ENCODE measurements at places on chromosomes 6 and 20. TPM values are rescaled to one million over a fixed set of nuclear protein-coding genes. Genes with fewer than 3 reads are reported as not detected.

GRCh38 chr6:31216208-31216898, 45.9 kb upstream of the POU5F1 start:
- peaks cover 11% of the 10 kb centered on the region for H3K27me3 ChIP-seq
- no peak overlapping the region for H3K27ac ChIP-seq
- no peak overlapping the region for H3K4me3 ChIP-seq

- no peaks in the 10 kb centered on the region for H3K27me3 ChIP-seq
- H3K36me3 ChIP-seq, result no peaks in the 10 kb centered on the region
- no peak overlapping the region for H3K27ac ChIP-seq
- no peak overlapping the region for H3K4me3 ChIP-seq
- H3K4me1 ChIP-seq, result no peaks in the 10 kb centered on the region
- DNase-seq, result no peak
These were observed 175.6 kb downstream of the AIG1 start for GRCh38 chr6:143236151-143236798.

DNA sequence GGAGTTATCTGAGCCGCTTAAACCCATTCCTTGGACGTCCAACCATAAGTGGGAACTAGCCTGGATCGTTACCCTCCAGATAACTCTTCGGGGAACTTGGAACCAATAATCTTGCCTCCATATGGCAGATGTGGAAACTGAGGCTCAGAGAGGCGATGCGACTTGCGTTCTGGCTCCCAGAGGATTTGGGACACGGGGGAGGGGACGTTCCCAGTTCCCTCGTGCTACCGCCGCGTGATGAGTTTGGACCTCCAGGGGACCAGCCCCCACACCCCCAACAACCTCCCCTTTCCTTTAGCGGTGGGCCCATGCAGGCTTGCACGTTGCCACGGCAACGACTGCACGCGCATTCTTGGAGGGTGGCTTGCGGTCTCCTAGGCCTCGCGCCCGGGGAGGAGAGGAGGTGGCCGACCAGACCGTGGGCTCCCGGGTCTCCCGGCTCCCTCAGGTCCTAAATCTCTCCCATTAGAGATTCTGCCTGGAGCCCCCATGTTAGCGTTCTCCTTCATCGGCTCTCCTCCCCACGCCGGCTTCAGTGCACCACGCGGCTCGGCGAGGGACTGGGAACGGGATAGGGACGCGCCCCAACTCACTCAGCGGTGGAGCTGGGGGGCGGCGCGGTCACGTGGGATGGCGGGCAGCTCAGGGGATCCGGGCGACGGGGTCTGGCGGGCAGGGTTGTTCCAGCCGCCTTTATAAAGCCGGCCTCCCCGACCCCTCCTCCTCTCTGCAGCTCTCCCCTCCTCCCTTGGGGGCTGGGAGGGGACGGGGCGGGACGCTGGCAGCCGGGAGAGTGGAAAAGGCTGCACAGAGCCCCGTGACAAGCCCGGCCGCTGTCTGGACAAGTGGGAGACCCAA, at the start of gene PLTP:
TSS of gene PLTP (minus strand) at position 670 of the 858 bp plus-strand sequence. CDS start 703 bp downstream, outside the sequence.
- H3K27ac ChIP-seq, result peak within 1 kb of the TSS; percentile 94
- peak within 1 kb of the TSS; percentile 76 for H3K4me3 ChIP-seq
- peaks cover 8% of the 10 kb centered on the region for H3K4me1 ChIP-seq
- DNase-seq, result peak; percentile 60
- H3K27me3 ChIP-seq, result no peaks in the 10 kb centered on the region

DNA sequence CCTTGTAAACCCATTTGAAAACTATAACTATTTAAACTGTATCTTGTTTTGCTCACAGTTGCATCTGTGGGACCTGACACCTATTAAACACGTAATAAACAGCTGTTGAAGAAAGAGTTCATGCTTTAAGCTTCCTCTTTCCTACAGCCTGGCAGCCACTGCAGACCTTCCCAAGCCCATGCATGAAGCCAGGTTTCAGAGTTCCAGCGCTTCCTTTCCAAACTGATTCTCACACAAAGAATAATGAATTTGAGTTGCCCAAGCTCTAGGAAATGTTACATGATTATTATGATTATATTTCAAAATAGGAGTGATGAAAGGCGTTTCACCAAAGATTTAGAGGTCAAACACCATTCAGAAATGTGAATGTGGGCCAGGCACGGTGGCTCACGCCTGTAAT, 3.7 kb downstream of the AGPAT4 start:
- DNase-seq, result no peak
- peaks cover 11% of the 10 kb centered on the region for H3K36me3 ChIP-seq
- H3K27ac ChIP-seq, result no peak overlapping the region
- H3K4me1 ChIP-seq, result peaks cover 22% of the 10 kb centered on the region
- H3K27me3 ChIP-seq, result no peaks in the 10 kb centered on the region
- H3K4me3 ChIP-seq, result no peak overlapping the region

- peaks cover 3% of the 10 kb centered on the region for H3K27me3 ChIP-seq
- no peak for DNase-seq
- no peak overlapping the region for H3K4me3 ChIP-seq
- H3K36me3 ChIP-seq, result no peaks in the 10 kb centered on the region
- H3K4me1 ChIP-seq, result no peaks in the 10 kb centered on the region
These were observed 421.9 kb downstream of the PREX1 start for GRCh38 chr20:48405909-48406308.

MUCL3 gene
- not detected for total RNA-seq

GRCh38 chr6:37083243-37084138, 78.0 kb downstream of the FGD2 start:
- H3K27ac ChIP-seq, result peak overlapping the region; percentile 84
- H3K4me3 ChIP-seq, result no peak overlapping the region
- no peaks in the 10 kb centered on the region for H3K27me3 ChIP-seq
- peaks cover 25% of the 10 kb centered on the region for H3K4me1 ChIP-seq
- DNase-seq, result no peak

DNA sequence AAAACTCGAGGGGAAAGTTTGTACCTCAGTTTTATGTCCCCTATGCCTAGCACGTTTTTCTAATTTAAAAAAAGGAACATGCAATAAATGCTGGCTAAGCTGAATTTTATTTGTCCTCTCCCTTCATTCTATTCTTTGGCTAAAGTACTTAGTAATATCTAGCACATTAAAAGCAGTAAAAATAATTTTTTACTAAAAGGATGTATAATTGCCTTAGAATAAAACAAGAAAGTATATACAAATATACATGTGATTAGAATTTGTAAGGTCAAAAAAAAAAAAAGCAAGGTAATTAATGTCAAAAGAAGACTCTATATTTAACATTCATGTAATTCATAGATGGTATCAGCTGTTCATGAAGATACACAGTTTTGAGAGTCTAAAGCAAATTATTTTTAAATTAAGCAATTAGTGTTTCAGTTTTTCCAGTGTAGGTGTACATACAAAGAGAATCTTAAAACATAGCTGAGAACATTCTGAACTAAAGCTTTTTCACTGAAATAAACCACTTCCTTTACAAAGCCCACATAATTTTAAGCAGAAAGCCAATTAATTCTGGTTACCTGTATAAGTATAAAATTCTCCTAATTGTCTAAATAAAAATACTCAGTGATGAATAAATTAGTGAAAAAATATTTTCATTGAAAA, 32.4 kb downstream of the HBS1L start:
- no peak overlapping the region for H3K27ac ChIP-seq
- DNase-seq, result no peak

DNA sequence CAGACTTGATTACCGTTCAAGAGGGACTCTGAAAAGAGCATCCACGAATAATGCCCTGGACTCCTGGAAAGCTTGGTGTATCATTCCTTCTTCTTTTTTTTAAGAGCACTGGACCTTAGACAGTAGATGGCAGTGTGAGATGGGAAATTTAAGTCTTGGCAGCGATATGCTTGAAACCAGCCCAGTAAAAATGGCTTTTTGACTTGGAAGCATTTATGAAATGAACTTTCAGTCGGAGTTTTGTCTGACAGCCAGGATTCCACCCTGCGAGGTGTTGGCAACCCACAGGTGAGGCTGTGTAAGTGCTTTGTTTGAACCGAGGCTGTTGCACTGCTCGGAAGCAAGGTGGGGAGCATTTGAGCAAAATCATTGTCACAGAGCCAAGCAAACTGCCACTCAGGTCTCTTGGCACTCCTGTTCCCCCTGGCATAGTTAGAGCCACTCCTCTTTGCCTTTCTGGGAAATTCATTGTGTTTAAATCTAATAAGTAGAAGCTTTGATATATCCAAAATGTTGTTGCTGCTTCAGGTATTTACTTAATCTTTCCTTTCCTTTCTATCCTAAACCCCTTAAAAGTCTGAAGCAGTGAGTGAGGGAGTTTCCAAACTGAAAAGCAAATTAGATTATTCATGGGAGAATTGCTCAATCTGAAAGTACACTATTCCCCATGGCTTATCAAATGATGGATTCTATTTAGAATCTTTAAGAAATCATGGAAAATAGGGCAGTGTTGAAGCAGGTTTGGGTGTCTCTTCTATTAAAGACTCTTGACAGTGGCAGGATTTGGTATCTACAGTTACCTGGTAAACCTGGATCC, 272.8 kb upstream of the SLC35B3 start:
- H3K4me1 ChIP-seq, result peaks cover 12% of the 10 kb centered on the region
- H3K36me3 ChIP-seq, result no peaks in the 10 kb centered on the region
- peak overlapping the region; percentile 48 for H3K27ac ChIP-seq
- H3K27me3 ChIP-seq, result no peaks in the 10 kb centered on the region
- peak overlapping the region; percentile 34 for H3K4me3 ChIP-seq

ETV7 gene
- total RNA-seq, result 0.45 TPM

DNA sequence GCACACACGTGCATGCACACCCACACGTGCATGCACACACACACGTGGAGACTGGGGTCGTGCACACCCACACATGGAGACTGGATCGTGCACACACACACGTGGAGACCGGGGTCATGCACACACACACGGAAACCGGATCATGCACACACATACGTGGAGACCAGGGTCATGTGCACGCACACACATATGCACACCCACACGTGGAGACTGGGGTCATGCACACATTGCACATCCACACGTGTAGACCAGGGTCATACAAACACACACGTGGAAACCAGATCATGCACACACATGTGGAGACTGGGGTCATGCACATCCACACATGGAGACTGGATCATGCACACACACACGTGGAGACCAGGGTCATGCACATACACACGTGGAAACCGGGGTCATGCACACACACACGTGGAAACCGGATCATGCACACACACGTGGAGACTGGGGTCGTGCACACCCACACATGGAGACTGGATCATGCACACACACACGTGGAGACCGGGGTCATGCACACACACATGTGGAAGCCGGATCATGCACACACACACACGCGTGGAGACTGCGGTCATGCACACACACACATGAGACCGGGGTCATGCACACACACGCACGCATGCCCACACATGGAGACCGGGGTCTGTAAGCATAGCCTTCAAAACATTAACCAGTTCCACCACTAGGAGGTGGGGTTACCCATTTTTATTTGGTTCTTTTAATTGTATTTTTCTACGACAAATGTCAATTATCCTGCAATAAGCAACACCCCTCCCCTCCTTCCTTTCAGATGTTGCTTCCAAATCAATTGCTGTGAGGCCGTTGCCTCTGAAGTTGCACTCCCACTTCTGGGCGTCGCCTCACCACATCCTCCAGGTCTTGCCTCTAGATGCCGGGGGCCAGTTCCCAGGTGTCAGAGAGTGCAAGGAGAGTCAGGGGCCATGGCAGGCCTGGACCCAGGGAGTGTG, 95.8 kb downstream of the TMEM242 start:
- H3K4me1 ChIP-seq, result peaks cover 25% of the 10 kb centered on the region
- no peaks in the 10 kb centered on the region for H3K36me3 ChIP-seq
- DNase-seq, result no peak
- H3K27ac ChIP-seq, result no peak overlapping the region

- H3K4me1 ChIP-seq, result peaks cover 16% of the 10 kb centered on the region
- H3K27ac ChIP-seq, result no peak overlapping the region
- H3K27me3 ChIP-seq, result peaks cover 87% of the 10 kb centered on the region
- H3K36me3 ChIP-seq, result no peaks in the 10 kb centered on the region
- DNase-seq, result no peak
- no peak overlapping the region for H3K4me3 ChIP-seq
These were observed 3.7 kb downstream of the FOXF2 start for GRCh38 chr6:1392813-1393640.

NAA20 gene
- total RNA-seq, result 34.0 TPM

- no peaks in the 10 kb centered on the region for H3K36me3 ChIP-seq
- H3K27me3 ChIP-seq, result peaks cover 6% of the 10 kb centered on the region
- H3K4me1 ChIP-seq, result peaks cover 16% of the 10 kb centered on the region
- DNase-seq, result no peak
These were observed 47.8 kb upstream of the FRMD1 start for GRCh38 chr6:168126566-168127383.

ABCC10 gene
- total RNA-seq, result 55.8 TPM

WFDC5 gene
- not detected for total RNA-seq

LY6G6D gene
- 0.67 TPM for total RNA-seq

DNA sequence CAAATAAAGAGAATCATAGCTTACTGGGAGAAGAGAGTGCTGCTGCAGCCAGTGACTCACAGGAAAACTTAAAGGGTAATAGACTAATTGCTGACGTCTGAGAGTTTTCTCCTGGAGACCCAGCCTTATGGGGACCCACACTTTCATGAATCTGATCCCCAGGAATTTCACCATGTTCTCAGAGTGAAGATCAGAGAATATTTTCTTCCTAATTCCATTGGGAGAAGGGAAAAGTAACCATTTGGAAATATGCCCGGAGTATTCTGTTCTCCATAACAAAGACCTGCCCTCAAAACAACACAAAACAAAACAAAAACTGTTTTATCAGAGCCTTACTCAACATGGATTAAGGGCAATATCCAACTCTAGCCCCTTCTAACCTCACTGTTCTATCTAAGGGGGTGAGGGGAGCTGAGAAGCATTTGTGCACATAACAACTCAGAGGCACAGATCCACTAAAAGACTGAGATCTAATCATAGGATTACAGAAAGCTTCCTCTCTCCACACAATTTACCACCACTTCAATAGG, 168.2 kb upstream of the SSTR4 start:
- H3K27me3 ChIP-seq, result peaks cover 44% of the 10 kb centered on the region
- H3K4me1 ChIP-seq, result no peaks in the 10 kb centered on the region
- no peak for DNase-seq
- H3K36me3 ChIP-seq, result no peaks in the 10 kb centered on the region
- H3K4me3 ChIP-seq, result no peak overlapping the region

DNA sequence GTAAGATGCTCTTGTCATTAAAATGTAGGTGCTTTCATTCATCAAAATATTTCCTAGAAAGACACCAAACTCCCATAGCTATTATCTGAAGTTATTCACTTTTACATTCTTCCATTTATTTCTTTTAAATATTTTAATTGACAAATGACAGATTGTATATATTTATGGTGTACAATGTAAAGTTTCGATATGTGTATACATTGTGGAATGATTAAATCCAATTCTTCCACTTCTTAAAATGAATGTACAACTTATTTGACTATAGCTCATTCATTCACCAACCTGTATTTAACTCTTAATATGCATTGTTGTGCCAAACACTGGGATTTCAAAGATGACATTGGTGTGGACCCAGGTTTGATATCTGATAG, 41.0 kb downstream of the CCN2 start:
- H3K4me1 ChIP-seq, result no peaks in the 10 kb centered on the region
- DNase-seq, result no peak
- no peak overlapping the region for H3K4me3 ChIP-seq
- H3K27ac ChIP-seq, result no peak overlapping the region
- no peaks in the 10 kb centered on the region for H3K36me3 ChIP-seq
- peaks cover 25% of the 10 kb centered on the region for H3K27me3 ChIP-seq

C20orf204 gene
- total RNA-seq, result 3.2 TPM

GRCh38 chr20:2800521-2801285, at the start of gene CPXM1:
TSS of gene CPXM1 (minus strand) at chr20:2800627. CDS start at chr20:2800572, 55 bp downstream.
- peak within 1 kb of the TSS; percentile 89 for H3K4me3 ChIP-seq
- peaks cover 29% of the 10 kb centered on the region for H3K4me1 ChIP-seq
- peak within 1 kb of the TSS; percentile 84 for H3K27ac ChIP-seq
- H3K36me3 ChIP-seq, result peaks cover 11% of the 10 kb centered on the region

RIMS4 gene
- 1.6 TPM for total RNA-seq

ID4 gene
- 114 TPM for total RNA-seq

GRCh38 chr20:11277170-11277569, 603.4 kb upstream of the JAG1 start:
- H3K4me3 ChIP-seq, result no peak overlapping the region
- DNase-seq, result no peak
- H3K27me3 ChIP-seq, result peaks cover 9% of the 10 kb centered on the region
- H3K4me1 ChIP-seq, result peaks cover 8% of the 10 kb centered on the region
- H3K27ac ChIP-seq, result no peak overlapping the region
- no peaks in the 10 kb centered on the region for H3K36me3 ChIP-seq

RBPJL gene
- not detected for total RNA-seq

FAM209A gene
- total RNA-seq, result 0.34 TPM
